ENCODE measurements at places on chromosomes 5 and 9.
A peak's percentile ranks its signal among the peaks of the same experiment; 100 is the strongest.

DNA sequence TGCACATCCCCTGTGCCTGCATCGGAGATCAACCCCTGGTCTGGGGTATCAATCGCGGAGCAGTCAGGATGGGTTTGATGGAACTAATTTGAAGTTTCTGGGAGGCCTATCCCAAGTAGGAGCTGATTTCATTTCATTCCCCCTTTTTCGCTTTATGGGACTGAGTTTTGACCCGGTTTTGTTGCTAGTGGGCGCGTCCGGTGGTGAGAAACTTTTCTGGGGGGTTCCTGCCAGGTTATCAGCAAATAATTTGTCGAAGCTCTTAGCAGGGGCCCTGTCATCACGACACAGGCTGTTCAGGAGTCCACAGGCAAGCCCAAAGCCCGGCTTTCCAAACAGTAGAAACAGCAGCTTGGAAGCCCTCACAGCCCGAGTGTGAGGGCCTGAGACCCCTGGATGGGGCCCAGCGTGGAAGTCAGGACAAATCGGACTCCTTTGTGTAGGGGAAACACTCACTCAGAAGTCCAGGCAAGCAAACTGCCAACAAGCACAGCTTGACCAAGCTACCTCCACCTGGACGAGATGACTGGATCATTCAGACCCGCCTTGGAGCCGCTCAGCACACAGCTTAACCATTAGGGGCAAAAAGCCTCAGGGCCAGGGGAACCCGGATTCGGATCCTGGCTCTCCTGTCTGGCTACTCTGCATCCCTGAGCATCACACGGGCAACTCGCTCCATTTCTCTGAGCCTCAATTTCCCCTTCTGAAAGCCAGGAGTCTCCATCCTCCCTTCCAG lies 64.4 kb upstream of the BARHL1 start:
- no peaks in the 10 kb centered on the region for H3K4me1 ChIP-seq
- peaks cover 15% of the 10 kb centered on the region for H3K27me3 ChIP-seq
- no peak for DNase-seq
- H3K27ac ChIP-seq: no peak overlapping the region

DNA sequence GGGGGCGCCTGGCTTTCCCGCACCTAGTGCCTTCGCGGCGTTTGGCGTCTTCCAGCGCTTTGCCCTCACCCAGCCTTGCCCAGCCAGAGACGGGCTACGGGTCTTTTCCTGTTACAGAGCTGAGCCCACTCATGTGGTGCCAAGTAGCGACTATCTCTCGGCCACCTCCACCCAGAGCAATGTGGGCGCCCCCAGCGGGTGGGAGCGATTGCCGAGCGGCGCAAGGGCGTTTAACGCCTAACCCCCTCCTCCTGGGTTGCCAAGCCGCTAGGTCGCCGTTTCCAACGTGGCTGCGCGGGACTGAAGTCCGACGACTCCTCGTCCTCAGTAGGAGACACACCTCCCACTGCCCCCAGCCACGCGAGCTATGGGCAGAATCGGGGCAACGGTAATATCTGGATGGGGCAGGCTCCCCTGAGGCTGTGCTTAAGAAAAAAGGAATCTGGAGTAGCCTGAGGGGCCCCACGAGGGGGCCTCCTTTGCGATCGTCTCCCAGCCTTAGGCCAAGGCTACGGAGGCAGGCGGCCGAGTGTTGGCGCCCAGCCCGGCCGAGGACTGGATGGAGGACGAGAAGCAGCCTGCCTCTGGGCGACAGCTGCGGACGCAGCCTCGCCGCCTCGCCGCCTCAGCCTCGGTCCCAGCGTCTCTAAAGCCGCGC lies 5.8 kb downstream of the TLX3 start:
- H3K27ac ChIP-seq: no peak overlapping the region
- peaks cover 29% of the 10 kb centered on the region for H3K4me1 ChIP-seq
- no peak for DNase-seq
- H3K36me3 ChIP-seq: no peaks in the 10 kb centered on the region

GRCh38 chr9:99851500-99851822 lies 29.8 kb downstream of the NR4A3 start:
- H3K4me3 ChIP-seq: no peak overlapping the region
- peaks cover 32% of the 10 kb centered on the region for H3K4me1 ChIP-seq
- no peak overlapping the region for H3K27ac ChIP-seq
- DNase-seq: peak; percentile 53
- H3K27me3 ChIP-seq: no peaks in the 10 kb centered on the region

GRCh38 chr5:65191554-65192135 lies 290.1 kb downstream of the ADAMTS6 start:
- DNase-seq: no peak
- peaks cover 15% of the 10 kb centered on the region for H3K4me1 ChIP-seq
- no peaks in the 10 kb centered on the region for H3K36me3 ChIP-seq
- no peak overlapping the region for H3K27ac ChIP-seq
- peaks cover 5% of the 10 kb centered on the region for H3K27me3 ChIP-seq
- H3K4me3 ChIP-seq: no peak overlapping the region

GRCh38 chr5:350355-350754 lies 28.8 kb downstream of the AHRR start:
- H3K4me3 ChIP-seq: no peak overlapping the region
- H3K27me3 ChIP-seq: peaks cover 30% of the 10 kb centered on the region
- DNase-seq: no peak
- peaks cover 23% of the 10 kb centered on the region for H3K4me1 ChIP-seq
- H3K27ac ChIP-seq: no peak overlapping the region

GRCh38 chr9:107637421-107638420 lies 148.2 kb upstream of the KLF4 start:
- no peak overlapping the region for H3K4me3 ChIP-seq
- DNase-seq: no peak
- peaks cover 2% of the 10 kb centered on the region for H3K4me1 ChIP-seq

Data from activated CD4-positive, alpha-beta memory T cell treated with anti-CD3 and anti-CD28 coated beads for 36 hours (primary cell).